ENCODE measurements at places on chromosomes 4 and X. TPM values are rescaled to one million over a fixed set of nuclear protein-coding genes. Genes with fewer than 3 reads are reported as not detected.

Gene C4orf50
- not detected for total RNA-seq

Gene NLGN3
- 0.84 TPM for total RNA-seq

Gene AKAP14
- total RNA-seq: not detected

Gene UGT8
- 0.14 TPM for total RNA-seq

Gene XK
- 0.45 TPM for total RNA-seq

Gene ARX
- 0.25 TPM for total RNA-seq

Gene FGF2
- total RNA-seq: 49.1 TPM

Gene PSAPL1
- 0.32 TPM for total RNA-seq

Gene CT45A10
- 0.35 TPM for total RNA-seq

Gene CCDC158
- not detected for total RNA-seq

Gene UGT2A1
- total RNA-seq: not detected

Gene UGT2B10
- not detected for total RNA-seq

Gene SRPX
- total RNA-seq: 9.7 TPM

Gene MORF4L2
- 469 TPM for total RNA-seq

Gene TMEM271
- total RNA-seq: not detected

Gene KIAA1210
- 0.03 TPM for total RNA-seq

Gene PAGE1
- total RNA-seq: not detected

Gene CPLX1
- 0.64 TPM for total RNA-seq

Gene MAGEE1
- 4.8 TPM for total RNA-seq

Gene PTPN13
- total RNA-seq: 3.7 TPM

Gene SPANXA2
- total RNA-seq: not detected

Gene AFM
- total RNA-seq: not detected

Gene TMEM144
- 3.7 TPM for total RNA-seq

Gene CXCL11
- total RNA-seq: 0.20 TPM

Gene BTK
- 0.11 TPM for total RNA-seq

Gene TAF7L
- total RNA-seq: 0.08 TPM

Gene ERAS
- 0.16 TPM for total RNA-seq

Gene PPA2
- total RNA-seq: 80.3 TPM

Gene CRMP1
- 4.9 TPM for total RNA-seq

Gene COPS4
- total RNA-seq: 23.3 TPM

Gene SPIN4
- total RNA-seq: 4.0 TPM

Gene TCEAL5
- total RNA-seq: not detected

Gene HOPX
- not detected for total RNA-seq

Gene PABPC1L2B
- not detected for total RNA-seq

Gene PNMA5
- total RNA-seq: not detected

Gene EXOC1L
- not detected for total RNA-seq

Gene ARR3
- total RNA-seq: not detected

Gene CSAG2
- total RNA-seq: not detected

Gene MTMR8
- total RNA-seq: 0.50 TPM

Gene DDX53
- not detected for total RNA-seq

Gene ANAPC10
- 11.4 TPM for total RNA-seq

Gene MAGEE2
- total RNA-seq: not detected

Gene ACOX3
- 9.6 TPM for total RNA-seq

Gene CITED1
- total RNA-seq: 2.3 TPM

Gene FGD1
- 5.1 TPM for total RNA-seq

Gene GPR50
- total RNA-seq: 0.20 TPM

Gene POU3F4
- not detected for total RNA-seq

Gene MEPE
- total RNA-seq: not detected

Gene MAGEH1
- total RNA-seq: 7.3 TPM

Gene COL25A1
- total RNA-seq: not detected

Gene MAGEA10
- not detected for total RNA-seq

Gene MXRA5
- not detected for total RNA-seq

Gene GIMD1
- not detected for total RNA-seq

Gene DMP1
- total RNA-seq: not detected

Gene FABP2
- not detected for total RNA-seq

Gene UGT2B7
- 0.22 TPM for total RNA-seq

Gene DMD
- total RNA-seq: 0.02 TPM

Gene IKBKG
- total RNA-seq: 45.9 TPM
